ENCODE measurements at places on chromosomes 2 and 18.

- DNase-seq: no peak
Measured at GRCh38 chr2:169925968-169926367, 98.7 kb downstream of the UBR3 start.

DNA sequence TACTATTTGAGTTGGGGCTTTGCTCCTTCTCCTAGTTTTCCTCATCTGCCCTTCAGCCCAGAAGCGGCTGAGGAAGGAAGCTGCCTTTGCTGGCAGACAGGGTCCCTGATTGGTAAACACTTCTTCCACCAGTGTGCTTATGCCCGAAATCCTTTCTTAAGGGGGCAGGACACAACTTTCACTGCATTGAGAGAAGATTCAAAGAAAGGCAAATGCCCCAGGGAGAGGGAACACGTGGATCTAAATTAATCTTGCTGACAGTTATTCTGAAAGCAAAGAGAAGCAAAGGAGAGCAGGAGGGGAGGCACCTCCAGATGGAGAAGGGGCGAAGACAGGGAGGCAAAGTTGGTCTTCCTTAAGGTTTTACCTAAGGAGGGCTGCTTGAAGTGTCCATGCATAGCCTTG, 92.1 kb upstream of the EFEMP1 start:
- DNase-seq: no peak

DNA sequence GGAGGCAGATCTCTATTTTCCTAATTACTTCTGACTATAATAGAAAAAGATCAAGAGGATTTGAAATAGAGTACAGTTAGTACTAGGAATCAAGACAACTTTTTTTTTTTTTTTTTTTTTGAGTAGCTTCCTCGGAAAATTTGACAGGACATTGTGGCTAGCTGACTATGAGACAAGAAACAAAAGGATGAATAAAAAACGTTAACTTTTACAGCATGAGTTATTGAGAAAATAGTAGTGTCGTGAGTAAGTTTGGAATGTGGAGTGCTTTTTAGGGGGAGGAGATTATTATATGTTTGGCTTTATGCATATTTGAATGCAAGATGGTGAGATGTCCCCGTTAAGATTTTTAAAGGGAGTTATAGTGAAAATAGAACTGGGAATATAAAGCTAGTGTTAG, 27.7 kb upstream of the CPS1 start:
- DNase-seq: no peak

DNA sequence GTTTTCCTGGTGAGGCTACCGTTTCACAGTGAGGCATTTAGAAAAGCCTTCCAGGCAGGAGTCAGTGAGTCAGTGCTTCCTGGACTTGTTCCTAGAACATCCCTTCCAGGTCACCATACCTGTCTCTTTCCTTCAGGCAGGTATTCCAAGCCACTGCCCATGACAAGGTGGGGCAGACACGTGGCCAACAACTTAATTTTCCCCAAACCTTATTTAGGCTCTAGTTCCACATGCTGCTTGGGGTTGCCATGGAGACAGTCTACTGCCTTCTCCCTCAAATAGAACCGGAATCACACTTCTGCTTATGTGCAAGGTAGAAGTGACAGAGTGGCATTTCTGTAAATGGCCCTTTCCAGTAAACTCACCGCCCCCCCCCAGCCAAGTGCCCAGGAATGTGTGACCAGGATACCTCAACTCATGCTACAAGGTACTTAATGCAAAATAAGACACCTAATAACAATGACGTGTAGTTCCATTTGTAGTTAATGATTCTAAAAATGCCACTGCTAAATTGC, 258.3 kb downstream of the PRKCE start:
- DNase-seq: no peak

DNA sequence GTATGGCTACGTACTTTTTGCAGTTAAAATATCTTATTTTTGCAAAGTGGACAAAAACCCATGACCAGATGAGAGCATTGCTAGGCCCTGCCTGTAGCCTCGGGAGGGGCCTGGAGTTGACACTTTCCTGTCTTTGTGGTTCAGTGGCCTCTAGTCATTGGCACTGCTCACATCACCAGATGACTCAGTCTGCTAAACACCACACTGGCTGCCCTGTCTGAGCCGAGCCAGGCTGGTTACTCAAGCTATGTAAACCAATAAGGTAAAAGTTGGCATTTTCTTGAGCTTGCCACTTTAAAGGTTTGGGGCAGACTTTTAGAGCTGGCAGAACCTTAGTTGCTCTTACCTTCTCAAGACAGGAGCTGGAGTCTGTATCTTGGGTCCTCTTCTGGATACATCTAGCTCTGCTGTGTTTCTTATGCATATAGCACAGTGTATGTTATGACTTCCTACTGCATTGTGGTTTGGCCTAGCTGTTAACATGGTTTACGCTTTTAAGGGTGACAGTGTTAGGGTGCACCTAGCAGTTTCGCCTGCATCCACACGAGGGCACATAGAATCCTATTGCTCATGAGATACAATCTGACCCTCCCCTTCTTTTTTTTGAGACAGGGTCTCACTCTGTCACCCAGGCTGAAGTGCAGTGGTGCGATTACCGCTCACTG, 76.4 kb downstream of the AP1S3 start:
- DNase-seq: no peak
